ENCODE measurements at places on chromosomes 12 and 14.

GRCh38 chr12:31527083-31527482 lies 63.9 kb downstream of the DENND5B start:
- DNase-seq = no peak

DNA sequence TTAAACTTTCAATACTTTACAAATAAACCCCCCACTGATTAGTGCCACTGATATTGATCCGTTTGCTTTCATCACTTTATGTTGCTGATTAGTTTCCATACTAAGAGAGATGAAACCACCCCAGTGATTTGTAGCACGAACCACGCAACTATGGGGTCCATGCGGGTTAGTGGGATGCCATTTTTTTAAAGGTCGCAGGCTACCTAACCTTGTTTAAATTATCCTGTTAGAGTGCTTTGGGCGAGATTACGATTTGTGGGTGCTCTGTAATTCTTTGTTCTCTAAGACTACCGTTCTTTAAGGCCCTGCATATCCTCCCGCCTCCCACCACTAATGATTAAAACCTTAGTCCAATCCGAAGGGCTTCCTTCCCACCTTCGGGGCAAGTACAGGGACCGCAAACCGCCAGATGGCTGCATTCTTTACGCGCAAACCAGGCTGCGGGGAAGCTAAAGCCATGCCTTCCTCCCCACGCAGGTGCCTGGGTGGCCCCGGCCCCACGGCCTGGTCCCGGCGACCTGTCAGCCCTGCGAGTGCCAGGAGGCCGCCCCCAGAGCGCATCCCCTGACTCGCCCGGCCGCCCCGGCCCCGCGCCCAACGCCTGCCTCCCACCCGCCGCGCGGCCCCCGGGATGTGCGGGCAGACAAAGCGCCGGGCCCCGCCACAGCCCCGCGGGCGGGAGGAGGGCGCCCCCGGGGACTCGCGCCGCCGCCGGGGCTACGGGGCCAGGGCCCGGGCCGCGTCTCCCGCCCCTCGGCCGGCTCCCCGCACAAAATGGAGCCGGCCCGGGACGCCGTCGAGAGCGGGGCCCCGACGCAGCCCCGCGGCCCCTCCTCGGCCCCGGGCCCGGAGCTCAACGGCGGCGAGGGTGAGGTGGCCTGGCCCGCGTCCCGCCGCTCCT lies 759 bp downstream of the NFYB start:
- peak; percentile 69 for DNase-seq

GRCh38 chr12:28278499-28278898 lies 88.2 kb downstream of the CCDC91 start:
- no peak for DNase-seq

GRCh38 chr14:55979096-55979495 lies 139.1 kb upstream of the PELI2 start:
- no peak for DNase-seq

DNA sequence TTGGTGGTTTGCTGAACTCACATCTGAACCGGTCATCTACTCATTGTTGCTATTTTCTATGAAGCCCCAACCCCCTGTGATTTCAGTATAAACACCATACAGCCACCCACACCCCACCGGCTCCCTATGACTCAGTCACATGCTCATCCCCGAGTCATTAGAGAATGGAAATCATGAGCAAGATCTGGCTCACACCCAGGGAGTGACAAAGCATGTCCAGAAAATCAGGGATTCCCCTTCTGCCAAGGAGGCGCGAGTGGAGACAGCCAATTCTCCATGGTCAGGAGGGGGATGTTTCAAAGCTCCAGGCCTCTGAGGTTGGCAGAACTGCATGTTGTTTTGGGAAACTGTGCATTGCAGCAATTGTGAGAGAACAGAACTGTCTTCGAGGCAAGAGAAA lies 657.5 kb upstream of the TBX3 start:
- peak; percentile 97 for DNase-seq

- peak; percentile 51 for DNase-seq
Observed at GRCh38 chr14:103391048-103391447, 5.8 kb downstream of the MARK3 start.

DNA sequence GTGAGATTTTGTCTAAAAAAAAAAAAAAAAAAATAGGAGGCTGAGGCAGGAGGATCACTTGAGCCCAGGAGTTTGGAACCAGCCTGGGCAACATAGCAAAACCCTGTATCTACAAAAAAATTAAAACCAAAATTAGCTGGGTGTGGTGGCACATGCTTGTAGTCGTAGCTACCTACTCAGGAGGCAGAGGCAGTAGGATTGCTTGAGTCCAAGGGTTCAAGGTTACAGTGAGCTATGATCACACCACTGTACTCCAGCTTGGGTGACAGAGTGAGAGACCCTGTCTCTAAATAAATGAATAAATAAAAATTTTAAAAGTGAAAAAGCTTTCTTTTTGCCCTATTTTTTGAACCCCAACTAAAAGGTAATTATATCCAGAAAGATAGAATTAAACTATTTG lies 113.6 kb downstream of the PEBP1 start:
- no peak for DNase-seq

DNA sequence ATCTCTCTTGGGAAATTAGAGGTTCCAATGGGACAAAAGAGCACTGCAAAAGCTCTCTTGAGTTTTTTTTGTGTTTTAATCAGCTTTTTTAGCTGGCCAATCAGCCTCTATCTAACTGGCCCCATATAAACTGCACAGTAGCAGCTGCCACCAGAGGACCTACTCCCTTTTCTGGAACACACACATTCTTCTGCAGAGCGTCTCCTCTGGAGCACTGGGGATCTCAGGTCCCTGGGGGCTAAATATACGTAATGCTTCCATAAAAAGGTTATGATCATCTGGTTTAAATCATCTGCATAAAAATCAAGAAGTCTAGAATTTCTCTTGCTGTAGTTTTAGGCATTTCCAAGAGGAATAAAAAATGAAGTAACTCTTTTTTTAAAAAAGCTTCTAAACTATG lies 32.3 kb downstream of the TSPAN8 start:
- no peak for DNase-seq

DNA sequence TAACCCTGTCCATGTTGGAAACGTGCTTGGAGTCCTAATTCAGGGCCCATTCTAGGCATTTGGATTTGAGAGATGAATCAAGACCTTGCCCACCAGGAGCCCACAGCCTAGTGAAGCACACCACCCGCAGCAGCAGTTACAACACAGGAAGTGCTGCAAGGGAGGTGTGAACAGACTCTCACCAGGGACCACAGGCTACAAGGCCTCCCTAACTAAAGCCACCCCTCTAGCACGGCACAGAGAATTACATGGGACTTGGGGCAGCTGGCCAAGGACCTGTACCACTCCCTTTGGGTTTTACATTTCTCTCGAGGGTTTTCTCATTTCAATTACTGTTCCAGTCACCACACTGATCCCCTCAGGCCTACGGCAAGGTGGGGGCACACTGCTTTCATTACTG lies 49.5 kb upstream of the FOXN3 start:
- DNase-seq = no peak

- DNase-seq = peak; percentile 81
Observed at GRCh38 chr12:24600996-24601395, 347.9 kb downstream of the BCAT1 start.

DNA sequence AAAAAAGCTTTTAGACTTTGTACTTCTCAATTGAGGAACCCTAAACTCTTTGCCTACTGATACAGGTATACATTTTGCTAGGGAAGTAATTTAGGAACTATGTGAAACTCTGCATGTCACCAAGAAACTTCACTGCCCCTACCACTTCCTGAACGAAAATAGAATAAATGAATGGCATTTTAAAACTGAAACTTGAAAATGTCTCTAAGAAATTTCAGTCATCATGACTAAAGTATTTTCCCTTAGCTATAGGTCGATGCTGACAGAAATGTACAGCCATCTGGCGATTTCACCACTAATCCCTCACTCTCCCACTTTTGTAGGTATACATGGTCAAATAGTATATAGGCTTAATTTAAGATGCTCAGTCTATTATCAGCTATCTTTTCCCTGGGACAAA lies 194.9 kb upstream of the SYT10 start:
- DNase-seq = no peak

DNA sequence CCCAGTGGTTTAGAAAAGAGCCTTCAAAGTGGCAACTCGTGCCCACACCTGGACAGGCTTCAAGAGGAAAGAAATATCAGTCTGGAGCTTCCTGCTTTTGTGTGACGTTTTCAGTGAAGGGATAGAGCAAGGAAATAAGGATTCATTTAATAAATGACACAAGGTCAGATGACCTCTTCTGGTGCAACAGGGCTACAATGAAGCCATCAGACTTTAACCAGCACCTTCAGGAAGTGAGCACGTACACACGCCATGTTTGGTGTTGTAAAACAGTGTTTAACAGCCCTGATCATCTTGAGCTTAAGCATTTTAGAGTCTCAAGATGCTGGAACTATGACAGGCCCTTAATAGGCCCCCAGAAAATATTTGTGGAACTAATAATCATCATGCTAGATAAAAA lies 59.1 kb downstream of the CCDC60 start:
- DNase-seq = no peak

DNA sequence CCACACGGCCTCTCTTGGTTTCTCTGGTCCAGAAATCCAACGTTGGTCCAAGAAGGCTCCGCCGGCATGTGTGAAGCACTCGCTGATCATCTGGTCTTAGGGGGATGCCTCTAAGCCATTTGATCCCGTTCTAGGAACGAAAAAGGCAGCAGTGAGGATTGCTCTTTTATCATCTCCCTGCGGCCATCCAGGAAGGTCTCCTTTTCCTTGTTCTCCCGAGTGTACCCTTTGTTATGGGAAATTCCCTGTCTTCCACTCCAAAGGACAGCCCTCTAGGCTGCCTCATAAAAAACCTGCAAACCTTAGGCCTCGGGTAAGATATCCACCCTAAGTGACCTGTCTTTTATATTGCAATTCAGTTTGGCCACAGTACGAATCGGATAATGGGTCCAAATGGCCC lies 85.8 kb downstream of the TMTC3 start:
- DNase-seq = no peak

DNA sequence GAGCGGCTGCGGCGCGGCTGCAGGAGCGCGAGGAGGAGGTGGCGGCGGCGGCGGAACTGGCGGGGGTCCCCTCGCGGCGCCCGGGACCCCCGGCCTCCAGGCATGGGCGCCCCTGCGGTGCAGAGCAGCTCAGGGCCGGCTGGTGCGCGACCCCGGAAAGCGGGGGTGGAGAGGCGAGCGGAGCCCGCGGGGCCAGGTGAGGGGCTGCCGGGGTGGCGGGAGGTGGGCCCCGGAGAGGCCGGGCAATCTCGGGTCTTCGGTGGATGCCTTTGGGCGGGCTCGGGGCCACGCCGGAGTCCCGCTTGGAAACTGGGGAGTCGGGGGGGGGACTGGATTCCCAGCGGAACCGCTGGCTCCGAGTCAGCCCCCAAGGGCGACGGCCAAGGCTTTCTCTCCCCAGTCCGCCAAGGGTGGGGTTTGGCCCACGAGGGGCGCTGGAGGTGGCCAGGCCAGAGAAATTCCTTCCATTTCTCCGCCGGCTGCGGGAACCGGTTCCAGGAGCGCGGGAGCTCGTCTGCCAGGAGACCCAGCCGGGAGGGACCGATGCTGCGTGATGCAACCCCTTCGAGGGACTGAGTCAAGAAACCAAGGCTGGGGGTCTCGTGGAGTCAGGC lies 13.9 kb upstream of the NR4A1 start:
- DNase-seq = peak; percentile 45

- no peak for DNase-seq
Observed at GRCh38 chr14:68316078-68316868, 476.6 kb downstream of the ZFP36L1 start.

DNA sequence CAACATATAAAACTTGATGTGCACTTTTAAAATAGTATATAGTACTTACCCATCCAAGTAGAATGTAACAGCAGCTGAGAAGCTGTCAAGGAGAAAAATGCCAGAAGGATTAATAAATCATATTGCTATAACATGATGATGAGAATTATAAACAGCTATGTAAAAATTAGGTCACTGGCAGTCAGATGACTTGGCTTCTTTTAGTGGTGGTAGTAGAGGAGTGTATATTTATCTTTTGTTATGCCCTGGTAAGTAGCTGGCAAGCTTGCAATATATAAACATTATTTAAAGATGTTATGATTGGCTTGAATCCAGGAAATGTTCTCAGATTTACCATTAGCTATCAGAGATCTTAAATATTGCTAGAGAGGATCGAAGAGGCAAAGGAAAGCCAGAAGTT lies 471.0 kb upstream of the MGAT4C start:
- peak; percentile 45 for DNase-seq

- peak; percentile 25 for DNase-seq
Observed at GRCh38 chr14:38209572-38210557, 2.2 kb downstream of the SSTR1 start.

DNA sequence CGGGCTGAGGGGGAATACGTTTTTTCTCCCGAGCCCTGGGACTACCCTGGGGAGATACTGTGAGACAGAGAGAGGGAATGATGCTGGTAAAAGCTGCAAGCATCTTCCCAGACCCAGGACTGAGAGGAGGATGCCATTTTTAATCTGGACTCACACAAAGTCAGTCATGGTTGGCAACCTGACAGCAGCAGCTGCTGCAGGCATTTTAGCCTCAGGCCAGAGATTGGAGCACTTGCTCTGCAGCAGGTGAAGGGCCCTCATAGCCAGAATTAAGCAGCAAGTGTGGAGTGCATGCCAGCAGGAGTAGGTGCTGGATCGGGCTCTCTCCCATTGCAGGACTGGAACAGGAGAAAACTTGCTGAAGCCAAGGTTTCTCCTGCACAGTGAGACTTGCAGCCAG lies 361.1 kb upstream of the CLEC14A start:
- DNase-seq = no peak

DNA sequence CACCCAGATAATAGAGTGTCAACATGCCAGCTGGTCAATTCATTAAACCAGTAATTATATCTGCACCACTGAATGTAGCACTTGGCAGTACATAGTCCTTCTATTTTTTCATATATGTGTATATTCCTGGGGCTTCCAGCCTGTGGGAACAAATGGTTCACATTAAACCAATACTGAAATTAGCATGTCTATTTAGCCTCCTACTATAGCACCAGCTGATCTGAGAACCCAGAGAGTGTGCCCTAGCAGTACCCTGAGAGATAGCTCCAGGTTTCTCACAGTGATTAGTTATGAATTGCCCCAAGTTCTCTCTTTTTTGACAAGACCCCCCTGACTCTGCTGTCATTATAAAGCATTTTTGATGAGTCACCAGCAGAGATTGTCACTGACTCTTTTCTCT lies 1097.3 kb upstream of the FLRT2 start:
- DNase-seq = no peak

DNA sequence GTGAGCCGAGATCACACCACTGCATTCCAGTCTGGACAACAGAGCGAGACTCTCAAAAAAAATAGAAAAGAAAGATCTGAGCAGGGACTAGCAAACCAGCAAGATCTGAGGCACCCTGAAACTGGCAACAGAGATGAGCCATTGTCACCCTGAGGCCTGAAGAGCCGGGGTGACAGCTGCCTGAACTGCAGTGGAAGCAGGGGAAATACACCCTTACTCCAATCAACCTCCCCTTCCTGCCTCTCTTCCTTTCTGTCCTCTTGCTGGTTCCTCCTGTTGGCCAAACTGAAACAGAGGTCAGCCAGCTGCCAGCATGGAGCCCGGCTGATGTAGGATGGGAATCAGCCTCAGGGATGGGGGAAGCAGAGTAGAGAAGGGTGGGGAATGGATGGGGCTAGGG lies 192.0 kb downstream of the CHST11 start:
- DNase-seq = no peak
